ENCODE measurements at places on chromosomes 2 and 18. TPM values are rescaled to one million over a fixed set of nuclear protein-coding genes. Genes with fewer than 3 reads are reported as not detected.

DNA sequence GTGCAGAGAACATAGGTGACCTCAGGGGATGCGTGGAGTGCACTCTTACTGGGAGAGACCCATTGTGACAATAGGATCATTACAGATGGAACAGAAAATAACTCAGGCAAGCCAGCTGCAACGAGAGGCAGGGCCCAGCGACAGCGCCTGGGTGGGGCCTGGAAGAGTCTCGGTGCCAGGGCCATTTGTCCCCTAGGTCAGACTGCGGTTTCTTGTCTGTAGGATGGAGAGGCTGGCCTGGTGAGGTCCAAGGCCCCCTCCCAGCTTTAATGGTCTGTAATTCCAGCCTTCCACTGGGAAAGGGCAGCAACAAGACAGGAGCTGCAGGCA, 208.6 kb upstream of the APCDD1 start:
- DNase-seq = no peak

GRCh38 chr2:12194968-12195367, 448.5 kb downstream of the LPIN1 start:
- no peak for DNase-seq

DNA sequence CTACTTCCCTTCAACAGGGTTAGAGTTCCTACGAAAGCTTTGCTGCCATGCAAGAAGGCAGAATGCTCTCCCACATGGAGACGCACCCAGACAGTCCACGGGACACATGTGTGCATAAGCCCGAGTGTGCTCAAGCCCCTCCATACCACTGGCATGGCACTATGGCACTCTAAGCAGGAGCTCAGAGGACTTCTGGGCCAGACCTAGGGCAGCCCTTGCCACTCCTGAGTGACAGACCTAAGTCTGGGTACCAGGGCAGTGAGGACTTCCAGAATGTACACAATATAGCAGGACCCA, 11.4 kb upstream of the ARID5A start:
- no peak for DNase-seq

- DNase-seq = no peak
These were observed 11.3 kb upstream of the GBX2 start for GRCh38 chr2:236179236-236180075.

The TCF7L1 gene
- 2.9 TPM for total RNA-seq

DNA sequence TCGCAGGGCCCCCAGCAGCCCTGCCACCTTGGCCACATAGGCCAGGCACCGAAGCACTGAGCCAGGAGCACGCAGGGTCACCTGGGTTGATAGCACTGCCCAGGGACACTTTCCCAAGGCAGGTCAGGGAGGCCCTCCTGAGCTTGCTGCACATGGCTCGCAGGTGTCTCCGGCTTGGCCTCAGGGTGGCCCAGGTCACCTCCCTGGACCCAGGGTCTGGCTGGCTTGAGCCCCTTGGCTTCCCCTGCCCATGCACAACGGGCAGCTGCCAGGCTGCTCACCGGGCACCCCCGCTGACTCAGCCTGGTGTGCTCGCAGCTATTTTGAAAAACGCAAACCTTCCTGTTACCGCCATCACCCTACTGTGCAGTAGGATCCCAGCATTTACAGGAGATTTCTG, 502.3 kb downstream of the EIPR1 start:
- no peak for DNase-seq

DNA sequence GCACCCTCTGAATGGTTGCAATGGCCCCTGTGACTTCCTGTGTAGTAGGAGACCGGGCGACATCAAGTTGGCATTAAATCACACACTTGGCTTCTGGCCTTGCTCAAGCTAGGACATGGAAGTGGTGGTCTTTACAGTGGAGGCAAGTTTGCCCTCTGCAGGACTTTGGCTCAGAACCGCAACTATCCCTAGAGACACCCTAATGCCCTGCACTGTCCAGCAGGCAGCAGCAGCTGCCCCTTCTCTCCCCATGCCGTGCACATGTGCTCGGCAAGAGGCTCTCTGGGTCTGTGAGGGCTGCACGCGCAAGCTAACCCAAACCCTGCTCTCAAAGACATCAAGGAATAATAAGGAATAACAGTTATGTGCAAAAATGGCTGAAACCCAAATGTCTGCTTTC, 106.5 kb downstream of the COL6A3 start:
- DNase-seq = no peak

The SCN3A gene
- 1.3 TPM for total RNA-seq

The RAMP1 gene
- total RNA-seq = 9.8 TPM
